ENCODE measurements at places on chromosomes 13 and 19.

GRCh38 chr19:2926341-2927031, 18.3 kb downstream of the ZNF77 start:
- DNase-seq: no peak

DNA sequence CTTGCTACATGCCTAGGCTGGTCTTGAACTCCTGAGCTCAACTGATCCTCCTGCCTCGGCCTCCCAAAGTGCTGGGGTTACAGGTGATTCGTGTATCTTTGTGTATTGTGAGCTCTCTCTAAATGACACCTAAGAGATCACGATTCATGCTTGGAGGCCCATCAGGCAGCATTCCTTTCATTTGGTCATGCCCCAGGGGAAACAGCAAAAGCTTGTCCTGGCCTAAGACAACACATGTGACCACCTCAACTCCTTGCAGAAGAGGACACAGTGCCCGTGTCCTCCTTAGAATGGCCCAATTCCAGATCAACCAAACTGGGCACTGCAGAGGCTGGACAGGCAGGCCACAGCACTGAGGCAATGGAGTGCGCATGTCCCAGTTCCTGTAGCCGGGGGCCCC, 32.5 kb downstream of the ZC3H4 start:
- DNase-seq: no peak

DNA sequence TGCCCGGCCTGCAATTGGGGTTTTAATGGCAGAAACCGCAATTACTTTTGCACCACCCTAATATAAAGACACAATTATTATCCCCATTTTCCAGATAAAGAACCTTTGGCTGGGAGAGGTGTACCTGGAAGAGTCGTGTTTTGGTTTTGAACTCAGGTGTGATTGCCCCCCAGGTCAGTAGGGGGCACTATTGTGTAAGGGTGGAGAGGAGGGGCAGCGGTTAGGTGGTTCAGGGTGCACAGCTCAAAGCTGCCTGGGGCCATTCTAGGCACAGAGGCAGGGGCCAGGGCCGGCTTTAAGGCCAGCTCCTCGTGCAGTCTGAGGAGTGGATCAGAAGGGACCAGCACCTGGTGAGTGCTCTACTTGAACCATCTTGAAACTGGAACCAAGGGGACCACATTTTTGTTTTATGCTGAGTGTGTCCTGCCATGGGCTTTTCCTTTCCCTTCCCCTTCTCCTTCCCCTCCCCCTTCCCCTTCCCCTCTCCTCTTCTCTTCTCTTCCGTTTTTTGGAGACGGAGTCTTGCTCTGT, 5.8 kb upstream of the FCGRT start:
- DNase-seq: no peak

- DNase-seq: no peak
Measured at GRCh38 chr19:12411893-12412292, 10.8 kb upstream of the ZNF799 start.

DNA sequence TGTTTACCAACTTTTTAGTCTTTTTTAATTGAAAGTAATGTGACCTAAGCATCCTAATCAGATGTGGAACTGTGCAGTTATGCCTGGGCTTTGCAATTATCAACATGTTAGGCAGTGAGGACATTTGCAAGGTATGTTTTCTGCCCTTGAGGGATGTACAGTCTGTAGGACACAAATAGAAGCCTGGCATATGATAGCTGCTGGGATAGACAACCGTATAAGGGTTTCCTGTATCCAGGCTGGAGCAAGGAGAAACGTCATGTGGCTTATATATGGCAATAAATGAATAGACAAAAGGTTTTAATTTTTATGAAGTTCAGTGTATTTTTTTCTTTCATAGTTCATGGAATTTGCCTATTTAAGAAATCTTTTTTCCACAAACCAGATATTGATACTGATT, 2.0 kb upstream of the VPS36 start:
- no peak for DNase-seq

DNA sequence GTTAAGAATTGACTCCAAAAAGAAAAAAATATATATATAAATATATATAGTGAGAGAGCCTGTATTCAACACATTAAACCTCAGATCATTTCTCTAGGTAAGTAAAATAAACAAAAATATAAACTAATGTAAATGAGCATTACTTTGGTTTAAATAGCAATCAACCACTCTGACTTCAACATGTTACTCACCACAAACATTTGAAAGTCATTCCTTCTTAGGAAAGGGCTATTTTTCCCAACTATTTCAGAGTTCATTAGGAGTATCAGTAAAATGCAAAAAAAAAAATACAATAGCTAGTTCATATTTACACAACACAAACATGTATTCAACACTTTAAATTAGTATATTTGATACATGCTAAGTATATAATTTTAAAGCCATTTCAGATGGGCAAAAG, 40.5 kb downstream of the KLF12 start:
- DNase-seq: no peak

GRCh38 chr13:58097831-58098230, 466.3 kb downstream of the PCDH17 start:
- DNase-seq: no peak

DNA sequence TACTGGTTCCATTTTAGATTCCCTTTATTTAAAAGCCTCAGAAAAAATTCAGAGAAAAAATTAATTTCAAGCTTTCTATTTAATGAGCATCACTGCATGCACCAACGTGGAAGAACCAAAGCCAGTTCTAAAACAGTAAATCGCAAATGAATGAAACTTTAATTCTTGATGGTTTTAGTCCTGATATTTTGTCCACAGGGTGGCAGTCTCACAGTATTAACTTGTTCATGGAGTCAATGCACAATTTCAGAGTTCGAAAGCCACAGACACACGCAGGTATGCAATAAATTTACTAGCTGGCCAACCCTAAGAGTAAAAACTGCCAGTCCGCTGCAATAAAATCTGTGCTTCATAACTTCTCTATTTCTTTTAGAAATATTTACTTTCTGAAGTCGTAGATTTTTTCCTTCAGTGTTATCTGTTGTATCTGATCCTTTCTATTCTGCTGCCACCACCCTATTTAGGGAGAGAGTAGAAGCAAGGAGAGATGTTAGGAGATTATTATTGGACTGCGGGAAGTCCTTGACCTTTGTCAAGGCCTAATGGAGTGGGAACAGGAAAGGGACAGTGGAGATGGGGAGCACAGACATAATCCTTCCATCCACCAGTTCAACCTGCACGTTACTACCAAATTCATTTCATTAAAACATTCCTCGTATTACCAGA, 7.0 kb upstream of the WBP4 start:
- no peak for DNase-seq

- DNase-seq: no peak
Measured at GRCh38 chr19:33283589-33283988, 18.7 kb downstream of the CEBPA start.

DNA sequence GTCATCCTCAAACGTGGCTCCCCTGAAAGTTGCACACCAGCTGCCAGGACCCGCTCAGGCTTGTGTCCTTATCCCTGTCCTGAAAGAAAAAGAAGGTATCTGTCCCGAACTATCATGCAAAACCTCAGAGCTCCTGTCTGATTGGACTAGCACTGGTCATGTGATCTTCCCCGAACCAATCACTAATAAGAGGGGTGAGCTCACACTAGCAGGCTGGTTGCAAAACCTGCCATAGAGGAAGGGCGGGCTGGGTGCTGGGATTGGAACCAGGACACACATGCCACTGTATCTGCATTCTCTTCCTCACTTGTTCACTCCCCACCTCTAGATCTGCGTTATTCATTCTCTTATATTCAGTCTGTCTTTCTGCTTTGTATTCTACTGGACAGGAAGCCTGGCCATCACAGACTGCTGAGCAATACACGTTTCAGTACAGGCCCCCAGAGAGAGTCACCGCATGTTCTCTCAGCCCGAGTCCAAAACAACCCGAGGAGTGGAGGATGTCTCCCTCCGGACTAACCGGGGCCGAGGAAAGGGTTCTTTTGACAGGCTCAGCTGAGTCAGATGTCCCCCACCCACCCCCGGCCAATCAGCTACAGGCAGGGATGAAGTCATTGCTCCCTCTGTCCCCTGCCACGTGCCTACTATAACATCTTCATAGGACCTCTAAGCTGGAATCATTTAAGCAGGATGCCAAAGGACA, 97.7 kb downstream of the SIPA1L3 start:
- peak; percentile 100 for DNase-seq

GRCh38 chr13:46604226-46604990, 51.4 kb downstream of the LRCH1 start:
- DNase-seq: no peak

- no peak for DNase-seq
Measured at GRCh38 chr19:50327013-50327412, 2.2 kb downstream of the KCNC3 start.

DNA sequence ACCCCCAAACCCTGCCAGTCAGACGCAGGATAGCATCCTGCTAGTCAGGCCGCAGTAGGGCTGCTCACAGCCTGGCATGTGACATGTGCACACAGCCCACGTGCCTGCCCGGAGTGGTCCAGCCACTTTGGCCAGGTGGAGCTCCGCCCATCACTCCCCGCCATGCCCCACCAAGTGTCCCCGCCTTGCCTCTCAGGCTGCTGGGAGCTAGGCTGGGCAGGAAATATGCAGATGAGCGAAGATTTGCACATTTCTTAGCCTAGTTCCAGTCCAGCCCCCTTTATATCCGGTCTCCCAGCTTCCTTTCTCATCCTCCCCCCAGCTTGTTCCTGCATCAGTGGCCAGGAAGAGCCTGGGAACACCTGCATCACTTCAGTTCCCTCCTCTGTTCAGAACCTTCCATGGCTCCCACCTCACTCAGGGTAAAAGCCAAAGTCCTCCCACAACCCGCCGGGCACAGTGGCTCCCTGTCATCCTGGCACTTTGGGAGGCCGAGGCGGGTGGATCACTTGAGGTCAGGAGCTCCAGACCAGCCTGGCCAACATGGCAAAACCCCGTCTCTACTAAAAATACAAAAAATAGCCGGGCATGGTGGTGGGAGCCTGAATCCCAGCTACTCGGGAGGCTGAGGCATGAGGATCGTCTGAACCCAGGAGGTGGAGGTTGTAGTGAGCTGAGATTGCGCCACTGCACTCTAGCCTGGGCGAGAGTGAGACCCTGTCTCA, 2.3 kb upstream of the DOCK6 start:
- DNase-seq: no peak

- no peak for DNase-seq
Measured at GRCh38 chr13:18952225-18953016, 229.2 kb downstream of the TUBA3C start.

- no peak for DNase-seq
Measured at GRCh38 chr13:51025245-51025905, 85.7 kb downstream of the C13orf42 start.

DNA sequence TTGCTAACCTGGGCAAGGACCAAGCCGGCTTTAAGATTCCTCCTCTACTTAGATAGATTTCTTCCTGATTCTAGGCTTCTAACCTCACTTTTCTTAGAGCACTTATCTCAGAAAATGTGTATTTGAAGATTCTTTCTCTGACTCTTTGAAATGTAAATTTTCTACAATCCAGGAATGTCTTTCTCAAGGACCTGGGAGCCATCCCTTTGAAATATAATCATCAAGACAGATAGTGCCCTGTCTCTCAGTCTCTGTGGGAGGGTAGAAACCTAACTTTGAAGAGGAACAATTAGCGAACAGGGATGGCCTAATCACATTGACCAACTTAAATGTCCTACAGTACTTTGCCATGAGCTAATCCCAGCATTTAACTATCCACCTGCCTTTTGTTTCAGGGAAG, 1646.0 kb downstream of the PCDH9 start:
- no peak for DNase-seq

DNA sequence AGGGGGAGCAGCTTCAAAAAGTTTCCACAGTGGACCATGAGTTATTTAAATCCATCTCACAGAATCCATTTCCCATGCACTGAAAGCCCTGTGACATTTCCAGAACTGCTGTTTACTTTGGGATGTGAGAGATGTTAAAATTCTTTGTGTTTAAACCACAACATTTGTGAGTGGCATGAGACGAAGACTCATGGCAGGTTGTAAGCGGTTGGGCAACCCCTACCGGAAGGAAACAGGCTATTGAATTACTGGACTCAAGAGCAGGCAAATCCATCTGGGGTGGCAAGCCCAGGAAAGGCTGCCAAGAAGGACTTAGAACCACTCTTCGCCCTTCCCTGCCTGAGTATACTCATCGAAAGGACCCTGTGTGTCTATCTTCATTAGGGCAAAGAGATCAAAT, 22.3 kb upstream of the CLDN10 start:
- DNase-seq: no peak

DNA sequence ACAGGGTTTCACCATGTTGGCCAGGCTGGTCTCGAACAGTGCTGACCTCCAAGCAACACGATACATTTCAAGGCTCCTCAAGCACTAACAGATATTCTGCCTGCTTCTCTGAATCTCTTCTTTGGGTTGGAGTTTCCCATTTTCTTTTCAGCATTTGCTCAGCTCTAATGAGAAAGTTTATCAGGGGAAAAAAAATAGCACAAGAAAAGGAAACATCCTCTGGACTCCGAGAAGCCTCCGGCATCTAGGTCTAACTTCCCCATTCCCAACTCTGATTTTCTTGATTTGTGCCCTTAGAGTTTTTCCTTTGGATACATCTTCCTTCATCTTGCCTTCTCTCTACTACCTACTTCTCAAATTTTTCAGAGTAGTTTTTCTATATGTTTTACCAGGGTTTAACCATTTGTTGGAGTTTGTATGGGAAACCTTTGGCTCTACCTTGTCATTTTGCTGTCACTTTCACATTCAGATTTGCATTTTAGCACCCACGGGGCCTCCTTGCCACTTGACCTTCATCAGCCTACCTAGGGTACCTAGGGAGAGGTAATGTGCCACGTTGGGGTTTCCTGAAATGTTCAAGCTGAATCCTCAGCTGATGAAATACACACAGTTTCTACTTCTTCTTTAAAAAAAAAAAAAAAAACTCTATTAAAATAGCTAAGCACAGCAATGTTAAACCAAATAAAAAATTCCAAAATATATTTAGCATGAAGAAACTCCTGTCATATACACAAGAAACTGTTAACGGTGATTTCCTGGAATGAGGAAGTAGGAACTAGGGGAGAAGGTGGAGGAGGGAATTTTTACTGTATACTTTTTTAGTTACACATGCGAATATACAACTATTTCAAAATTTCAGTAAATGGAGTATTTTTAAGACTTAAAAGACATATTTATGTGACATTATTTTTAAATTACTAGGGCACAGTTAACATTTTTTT, 5.1 kb upstream of the USP12 start:
- DNase-seq: no peak

DNA sequence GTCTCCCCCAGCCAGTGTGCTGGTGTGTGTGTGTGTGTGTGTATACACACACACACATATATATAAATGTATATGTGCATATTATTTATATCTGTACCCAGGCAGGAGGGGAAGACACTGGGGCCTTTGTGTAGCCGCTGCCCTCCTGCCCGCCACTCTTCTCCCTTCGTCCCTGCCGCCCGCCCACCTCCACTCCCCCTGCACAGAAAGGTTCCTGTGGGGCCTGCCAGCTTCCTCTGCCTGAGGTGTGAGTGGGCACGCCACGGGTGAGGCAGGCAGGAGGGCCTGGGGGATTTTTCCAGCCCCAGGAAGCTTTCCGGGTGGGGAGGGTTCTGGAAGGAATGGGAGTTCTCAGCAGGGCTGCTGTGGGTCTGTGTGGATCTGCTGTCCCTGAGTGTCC, 6.9 kb downstream of the IRF2BP1 start:
- no peak for DNase-seq
